Stimulated activated CD8-positive, alpha-beta memory T cell treated with anti-CD3 and anti-CD28 coated beads, Interleukin-4, amount 100 ng/mL, for 1 hour (primary cell): ENCODE measurements at places on chromosomes 5 and 9.
A peak's percentile ranks its signal among the peaks of the same experiment; 100 is the strongest.

DNA sequence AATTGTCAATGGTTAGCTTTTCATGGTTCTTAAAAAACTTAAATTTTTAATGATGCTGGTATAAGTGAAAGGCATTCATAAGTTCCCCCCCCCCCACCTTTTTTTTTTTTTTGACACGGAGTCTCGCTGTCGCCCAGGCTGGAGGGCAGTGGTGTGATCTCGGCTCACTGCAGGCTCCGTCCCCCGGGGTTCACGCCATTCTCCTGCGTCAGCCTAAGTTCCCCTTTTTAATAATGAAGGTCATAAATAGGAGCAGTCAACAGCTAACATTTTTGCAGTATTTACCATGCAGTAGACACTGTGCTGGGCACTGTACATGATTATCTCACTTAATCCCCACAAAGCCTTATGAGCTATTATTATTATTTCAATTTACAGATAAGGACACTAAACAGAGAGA lies 556.3 kb downstream of the PDE4D start:
- no peak for DNase-seq

GRCh38 chr9:86839522-86839921 lies 107.8 kb downstream of the GAS1 start:
- no peak for DNase-seq

DNA sequence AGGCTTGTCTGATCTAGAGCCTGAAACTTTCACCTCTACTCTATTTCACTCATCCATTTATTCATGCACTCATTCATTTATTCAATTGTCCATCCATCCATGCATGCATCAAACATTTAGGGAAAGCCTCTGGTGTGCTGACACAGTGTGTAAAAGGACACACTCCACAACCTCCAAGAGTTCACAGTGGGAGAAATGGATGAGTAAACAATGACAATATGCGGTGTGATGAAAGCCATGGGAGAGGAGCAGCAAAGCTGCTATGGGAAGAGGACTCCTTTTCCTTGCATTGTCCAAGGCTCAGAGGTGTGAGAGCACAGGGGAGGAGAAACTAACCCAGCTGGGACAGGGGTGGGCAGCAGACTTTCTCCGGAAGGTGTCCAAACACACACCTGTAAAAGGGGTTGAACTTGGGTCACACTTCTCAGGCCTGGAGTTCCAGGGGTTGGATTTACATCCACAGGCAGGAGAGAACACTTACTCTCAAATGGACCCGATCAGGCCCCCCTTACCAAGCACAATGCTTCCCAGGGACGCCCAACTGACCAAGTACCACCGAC lies 21.2 kb upstream of the PFDN1 start:
- no peak for DNase-seq

DNA sequence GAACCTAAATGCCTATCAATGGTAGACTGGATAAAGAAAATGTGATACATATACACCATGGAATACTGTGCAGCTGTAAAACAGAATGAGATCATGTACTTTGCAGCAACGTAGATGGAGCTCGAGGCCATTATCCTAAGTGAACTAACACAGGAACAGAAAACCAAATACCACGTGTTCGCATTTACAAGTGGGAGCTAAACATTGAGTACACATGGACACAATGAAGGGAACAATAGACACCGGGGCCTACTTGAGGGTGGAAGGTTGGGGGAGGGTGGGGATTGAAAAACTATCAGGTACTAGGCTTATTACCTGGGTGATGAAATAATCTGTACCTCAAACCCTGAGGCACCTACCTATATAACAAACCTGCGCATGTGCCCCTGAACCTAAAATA lies 22.4 kb upstream of the DEPDC1B start:
- no peak for DNase-seq

- DNase-seq = no peak
Observed at GRCh38 chr9:133934482-133935232, 57.5 kb downstream of the VAV2 start.

DNA sequence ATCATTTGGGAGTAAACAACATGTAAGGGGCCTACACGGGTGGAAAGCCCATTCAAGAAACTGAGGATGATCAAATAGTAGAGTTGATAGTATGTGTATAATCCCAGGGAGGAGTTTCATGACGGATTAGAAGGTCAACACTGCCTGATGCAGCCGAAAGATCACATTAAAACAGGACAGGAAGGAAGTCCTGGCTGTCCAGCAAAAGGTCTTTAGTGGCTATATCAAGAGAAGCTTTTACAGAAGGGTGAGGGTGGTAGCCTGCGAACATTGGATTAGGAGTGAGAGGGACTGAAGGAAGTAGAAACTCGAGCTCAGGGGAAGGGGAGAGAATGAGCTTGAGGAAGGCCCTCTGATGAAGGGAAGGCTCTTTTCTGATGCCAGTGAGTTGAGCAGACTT lies 36.0 kb downstream of the DOCK8 start:
- DNase-seq = no peak

DNA sequence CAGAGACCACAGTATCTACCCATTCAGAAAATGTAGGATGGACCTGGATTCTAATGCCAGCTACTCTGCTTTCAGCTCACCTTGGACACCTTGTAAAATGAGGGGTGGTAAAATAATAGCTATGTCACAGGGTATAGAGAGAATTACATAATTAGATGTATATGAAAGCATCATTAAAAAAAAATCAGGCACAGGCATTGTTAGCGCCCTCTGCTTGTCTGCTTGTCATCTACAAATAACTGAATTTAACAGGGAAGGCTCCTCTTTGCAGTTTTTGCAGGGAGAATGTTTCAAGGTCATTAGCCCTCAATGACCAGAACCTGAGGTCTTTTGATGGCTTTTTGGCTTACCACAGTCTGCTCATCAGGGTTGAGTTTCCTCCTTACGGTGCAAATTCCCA lies 58.0 kb downstream of the GPR21 start:
- DNase-seq = no peak

DNA sequence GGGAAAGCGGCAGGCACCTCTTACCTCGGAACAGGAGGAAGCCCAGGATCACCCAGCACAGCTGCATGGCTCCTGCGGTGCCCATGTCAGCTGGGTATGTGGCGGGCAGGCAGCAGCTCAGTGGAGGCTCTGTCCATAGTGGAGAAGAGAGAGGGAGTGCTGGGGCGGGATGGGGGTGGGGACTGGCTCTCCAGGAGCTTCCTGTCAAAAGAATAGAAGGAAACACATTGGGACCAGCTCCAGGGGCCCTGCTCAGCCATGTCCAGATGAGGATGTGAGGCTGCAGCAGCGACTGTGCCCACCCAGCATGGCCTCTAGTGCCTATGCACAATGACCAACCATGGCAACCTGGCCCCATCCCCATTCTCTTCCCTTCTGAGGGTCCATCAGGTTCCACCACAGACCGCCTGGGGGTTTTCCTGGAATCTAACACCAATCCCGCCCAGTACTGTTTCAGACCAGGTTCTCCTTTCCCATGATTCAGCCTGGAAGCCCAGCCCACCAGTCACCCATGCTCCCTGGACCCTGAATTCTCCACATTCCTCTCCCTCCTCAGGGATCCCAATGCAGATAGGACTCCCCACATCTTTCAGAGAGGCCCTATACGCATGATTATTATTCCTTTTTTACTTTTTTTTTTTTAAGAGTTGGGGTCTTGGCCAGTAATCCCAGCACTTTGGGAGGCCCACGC lies at the start of gene ECSCR:
ECSCR (minus strand) TSS at position 158 of the 691 bp plus-strand sequence; CDS start at position 85, 73 bp downstream.
- no peak for DNase-seq

DNA sequence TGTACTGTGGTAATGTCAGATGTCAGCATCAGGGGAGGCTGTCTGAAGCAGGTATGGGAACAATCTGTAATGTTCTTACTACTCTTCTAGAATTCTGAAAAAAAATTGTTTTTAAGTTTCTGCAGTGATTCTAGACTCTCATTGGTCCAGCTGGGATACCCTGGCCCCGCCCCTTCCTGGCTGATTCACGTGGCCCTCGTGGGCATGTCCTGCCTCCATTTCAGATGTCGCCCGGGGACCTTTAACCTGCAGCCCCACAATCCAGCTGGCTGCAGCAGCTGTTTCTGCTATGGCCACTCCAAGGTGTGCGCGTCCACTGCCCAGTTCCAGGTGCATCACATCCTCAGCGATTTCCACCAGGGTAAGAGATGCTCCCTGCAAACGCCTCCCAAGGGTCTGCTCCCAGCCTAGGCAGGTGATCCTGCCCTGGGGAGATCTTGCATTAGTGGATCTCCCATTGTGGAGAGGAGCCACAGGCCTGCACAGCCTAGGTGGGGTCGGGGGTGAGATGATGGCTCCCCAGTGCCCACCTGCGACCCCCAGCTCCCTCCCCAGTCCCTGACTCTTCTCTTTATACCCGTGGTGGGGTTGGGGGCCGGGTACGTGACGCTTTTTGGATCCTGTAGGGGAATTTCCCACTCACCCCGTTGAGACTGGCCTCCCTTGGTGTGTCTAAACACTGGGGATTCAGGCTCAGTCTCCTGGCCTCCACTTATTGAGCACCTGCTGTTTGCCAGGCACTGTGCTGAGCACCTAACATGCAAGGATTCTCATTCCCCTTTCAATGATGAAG lies 36.5 kb downstream of the LAMC3 start:
- no peak for DNase-seq

DNA sequence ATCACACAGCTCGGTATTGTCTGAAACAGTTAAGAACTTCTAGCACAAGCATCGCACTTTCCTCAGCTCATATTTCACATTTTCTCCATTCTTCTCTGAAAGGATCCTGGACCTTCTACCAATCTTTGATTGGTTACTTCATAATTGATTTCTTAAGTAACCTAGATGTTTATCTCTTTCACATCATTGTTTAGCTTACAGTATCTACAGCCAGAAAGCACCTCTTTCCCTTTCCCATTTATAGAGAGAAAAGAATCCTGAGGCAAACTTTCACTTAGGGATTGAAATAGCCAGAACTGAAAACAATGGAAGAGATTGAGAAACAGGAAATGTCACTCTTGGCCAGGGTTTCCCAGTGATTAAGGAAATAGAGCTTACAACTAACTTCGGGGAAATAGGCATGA lies 2.5 kb downstream of the IL33 start:
- no peak for DNase-seq

GRCh38 chr9:82546136-82546535 lies 516.8 kb downstream of the RASEF start:
- DNase-seq = no peak

DNA sequence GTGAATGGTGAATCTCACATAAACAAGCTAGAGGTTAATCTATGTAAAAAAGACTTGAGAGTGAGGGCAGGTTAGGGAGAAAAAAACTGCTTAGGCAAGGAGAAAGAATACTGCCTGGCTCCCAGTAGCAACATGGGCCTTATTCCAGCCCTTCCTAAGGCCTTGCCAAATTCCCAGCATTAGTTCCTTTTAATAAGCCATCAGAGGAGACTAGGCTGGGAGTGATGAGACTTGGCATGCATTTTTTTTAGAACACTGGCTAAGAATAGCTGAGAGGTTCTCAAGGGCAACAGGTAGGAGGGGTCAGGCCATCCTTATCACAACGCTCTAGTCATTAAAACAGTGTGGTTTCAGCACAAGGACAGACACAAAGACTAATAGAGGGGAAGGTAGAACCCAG lies 20.9 kb upstream of the ZBTB43 start:
- no peak for DNase-seq

- DNase-seq = no peak
Observed at GRCh38 chr9:68878450-68878849, 135.5 kb downstream of the PRKACG start.

- DNase-seq = no peak
Observed at GRCh38 chr5:7377761-7378160, 18.2 kb upstream of the ADCY2 start.

GRCh38 chr9:36036253-36036779 lies 397 bp upstream of the RECK start:
- DNase-seq = no peak

- DNase-seq = peak; percentile 66
Observed at GRCh38 chr9:136978073-136978864, 965 bp downstream of the PTGDS start.

DNA sequence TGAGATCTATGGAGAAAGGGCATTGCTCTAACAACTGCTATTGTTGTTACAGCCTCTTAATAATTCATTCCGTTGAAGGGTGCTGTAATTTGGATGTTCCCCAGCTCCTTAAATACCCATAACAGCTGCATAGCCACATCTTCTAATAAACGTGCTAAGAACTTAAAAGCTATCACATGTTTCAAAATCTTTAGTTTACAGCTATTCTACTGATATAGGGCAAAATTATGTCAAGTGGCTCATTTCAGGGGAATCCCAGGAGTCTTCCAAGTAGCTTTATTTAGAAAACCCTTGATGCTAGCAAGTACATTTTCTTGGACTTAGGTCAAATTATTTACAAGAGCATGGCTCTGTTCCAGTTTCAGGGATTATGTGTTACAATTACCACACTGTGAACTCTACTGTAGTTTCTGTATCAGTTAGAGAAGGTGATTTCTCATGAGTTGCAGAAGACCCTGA lies 990.4 kb upstream of the ACO1 start:
- DNase-seq = no peak

- no peak for DNase-seq
Observed at GRCh38 chr9:3508521-3509291, 17.1 kb downstream of the RFX3 start.

DNA sequence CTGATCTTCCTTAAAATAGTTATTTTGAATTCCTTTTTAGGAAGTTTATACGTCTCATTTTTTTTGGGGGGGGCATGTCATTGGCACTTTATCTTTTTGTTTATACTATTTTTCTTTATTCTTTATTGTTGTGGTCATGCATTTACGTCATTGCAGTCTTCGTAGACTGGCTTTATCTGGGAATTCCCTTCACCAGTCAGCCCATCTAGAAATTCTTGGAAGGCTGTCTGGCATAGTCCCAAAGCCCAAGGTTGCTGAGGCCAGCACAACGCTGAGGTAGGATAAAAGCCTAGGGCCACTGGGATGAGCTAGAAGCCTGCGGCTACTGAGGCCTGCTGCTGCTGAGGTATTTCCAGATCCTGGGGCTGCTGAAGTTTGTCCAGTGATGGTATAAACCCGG lies 121.5 kb downstream of the ISOC1 start:
- DNase-seq = no peak

DNA sequence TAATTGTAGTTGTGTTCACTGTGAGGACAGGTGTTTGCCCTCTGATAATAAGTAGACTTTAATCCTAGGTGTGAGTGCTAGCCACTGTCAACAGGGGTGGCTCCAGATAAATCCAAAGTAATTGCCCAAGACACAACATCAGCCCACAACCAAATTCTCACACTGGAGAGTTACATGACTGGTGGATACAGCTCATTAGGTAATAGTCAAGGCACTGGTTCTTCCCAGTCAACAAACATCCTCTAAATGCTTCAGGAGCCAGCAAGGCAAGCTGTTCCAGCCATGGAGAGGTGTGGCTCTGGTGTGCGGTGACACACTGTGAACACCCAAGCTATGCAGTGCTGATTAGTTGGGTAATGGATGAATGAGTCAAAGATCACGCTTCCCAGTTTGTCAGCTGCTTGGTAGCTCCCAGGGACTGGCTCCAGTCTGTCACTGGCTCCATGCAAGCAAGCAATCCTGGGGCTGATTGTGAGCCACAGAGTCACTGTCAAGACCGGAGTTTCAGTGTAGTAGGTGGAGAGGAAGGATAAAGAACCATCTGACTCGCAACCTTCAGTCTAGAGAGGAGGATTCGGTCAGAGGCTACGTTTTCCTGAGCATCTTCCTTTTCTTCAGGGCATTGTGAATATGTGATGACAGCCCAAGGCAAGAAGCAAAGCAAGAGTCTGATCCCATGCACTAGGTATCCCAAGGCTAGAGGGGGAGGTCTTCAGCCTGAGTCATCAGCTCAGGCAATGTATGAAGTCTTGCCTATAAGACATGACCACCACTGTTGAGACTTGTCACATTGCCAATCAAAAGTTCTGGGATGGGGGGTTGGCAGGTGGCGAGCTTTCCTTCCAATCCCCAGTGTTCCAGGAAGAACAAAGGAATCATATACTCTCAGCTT lies 63.1 kb downstream of the UGCG start:
- no peak for DNase-seq
